AG04450 (cell line): ENCODE measurements at places on chromosomes 16 and 17.
A peak's percentile ranks its signal among the peaks of the same experiment; 100 is the strongest.

DNA sequence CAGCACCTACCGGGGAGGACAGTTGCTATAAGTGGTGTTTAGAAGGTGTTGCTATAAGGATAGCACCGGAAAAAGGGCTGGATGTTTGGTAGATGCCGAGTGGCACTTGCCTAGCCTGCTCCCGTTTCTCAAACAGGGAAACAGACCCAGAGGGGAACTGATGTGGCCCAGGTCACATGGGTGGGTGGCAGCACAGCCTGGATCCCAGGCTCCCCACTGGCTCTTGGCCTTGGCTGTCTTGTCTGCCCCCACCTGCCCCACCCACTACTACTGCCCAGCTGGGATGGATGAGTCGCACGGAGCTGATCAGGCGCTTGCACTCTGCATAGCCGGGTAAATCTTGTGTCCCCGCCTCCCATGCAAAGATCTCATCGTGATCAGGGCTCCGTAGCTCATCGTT lies 7.2 kb downstream of the SMTNL2 start:
- DNase-seq = no peak

- peak; percentile 93 for DNase-seq
These were observed 57.6 kb downstream of the CDRT4 start for GRCh38 chr17:15409721-15410250.

DNA sequence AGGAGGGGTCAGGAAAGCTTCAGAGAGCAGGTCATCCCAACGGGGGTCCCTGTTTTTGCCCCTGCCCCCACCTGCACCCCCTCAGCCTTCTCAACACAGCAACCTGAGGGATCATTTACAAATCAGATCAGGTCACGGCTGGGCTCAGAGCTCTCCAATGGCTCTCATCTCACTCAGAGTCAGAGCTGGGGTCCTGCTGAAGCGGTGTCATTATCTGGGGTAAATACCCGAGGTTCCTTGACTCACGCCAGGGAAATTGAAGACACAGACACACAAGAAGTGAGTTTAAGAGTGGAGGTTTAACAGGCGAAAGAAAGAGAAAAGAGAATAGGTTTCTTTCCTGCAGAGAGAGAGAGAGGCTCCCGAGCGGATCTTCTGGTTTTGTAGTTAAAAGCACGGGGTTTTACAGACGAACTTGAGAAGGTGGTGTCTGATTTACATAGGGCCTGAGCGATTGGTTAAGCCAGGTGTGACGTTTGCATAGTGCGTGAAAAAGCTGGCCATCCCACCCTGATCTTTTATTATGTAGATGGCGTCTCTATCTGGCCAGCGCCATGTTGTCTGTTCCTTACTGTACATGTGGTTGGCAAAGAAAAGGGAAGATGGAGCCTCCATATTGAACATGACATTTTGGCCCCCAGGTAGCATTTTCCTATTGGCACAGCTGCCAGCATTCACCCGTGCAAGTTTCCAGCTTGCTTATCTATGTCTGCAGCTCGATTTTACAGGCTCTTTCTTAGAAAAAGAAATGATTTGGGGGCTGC lies 51.4 kb downstream of the WSB1 start:
- no peak for DNase-seq

GRCh38 chr16:12215277-12216105 lies 239.0 kb downstream of the SNX29 start:
- DNase-seq = no peak

- no peak for DNase-seq
These were observed 12.4 kb downstream of the MPRIP start for GRCh38 chr17:17054636-17055035.

DNA sequence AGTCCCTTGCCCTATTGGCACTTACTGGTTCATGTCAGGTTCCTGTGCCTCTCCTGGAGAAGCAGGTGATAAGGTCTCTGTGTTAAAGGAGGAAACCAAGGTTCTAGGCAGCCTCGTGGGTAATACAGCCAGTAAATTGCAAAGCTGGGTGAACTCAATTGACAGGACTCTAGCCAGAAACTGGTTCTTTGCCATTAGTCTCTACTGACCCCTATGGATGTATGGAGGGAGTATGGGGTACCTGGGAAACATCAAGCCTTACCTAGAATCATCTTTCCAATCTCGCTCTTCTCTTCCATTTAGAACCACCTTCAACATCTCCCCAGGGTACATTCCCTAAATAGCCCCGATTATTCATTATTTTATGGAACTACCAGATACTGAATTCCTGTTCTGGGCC lies 169.3 kb downstream of the CDH13 start:
- DNase-seq = no peak

DNA sequence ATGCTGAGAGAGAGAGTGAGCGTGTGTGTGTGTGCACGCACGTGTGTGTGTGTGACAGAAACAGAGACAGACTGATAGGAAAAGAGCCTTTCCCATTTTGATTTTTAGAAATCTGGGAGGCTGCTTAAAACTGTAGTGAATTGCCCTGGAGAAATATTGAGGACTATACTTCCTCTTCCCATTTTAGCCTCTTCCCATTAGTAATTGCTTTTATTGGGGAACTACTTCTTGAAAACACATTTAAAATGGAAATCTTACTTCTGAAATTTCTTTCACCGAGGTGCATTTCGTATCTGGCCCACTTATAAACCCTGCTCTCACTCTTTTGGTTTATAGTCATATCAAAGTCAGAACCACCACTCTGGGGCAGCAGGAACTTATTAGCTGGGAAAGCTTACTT lies 47.1 kb downstream of the NUP93 start:
- DNase-seq = no peak

GRCh38 chr17:81019563-81020442 lies 15.1 kb upstream of the BAIAP2 start:
- DNase-seq = no peak

DNA sequence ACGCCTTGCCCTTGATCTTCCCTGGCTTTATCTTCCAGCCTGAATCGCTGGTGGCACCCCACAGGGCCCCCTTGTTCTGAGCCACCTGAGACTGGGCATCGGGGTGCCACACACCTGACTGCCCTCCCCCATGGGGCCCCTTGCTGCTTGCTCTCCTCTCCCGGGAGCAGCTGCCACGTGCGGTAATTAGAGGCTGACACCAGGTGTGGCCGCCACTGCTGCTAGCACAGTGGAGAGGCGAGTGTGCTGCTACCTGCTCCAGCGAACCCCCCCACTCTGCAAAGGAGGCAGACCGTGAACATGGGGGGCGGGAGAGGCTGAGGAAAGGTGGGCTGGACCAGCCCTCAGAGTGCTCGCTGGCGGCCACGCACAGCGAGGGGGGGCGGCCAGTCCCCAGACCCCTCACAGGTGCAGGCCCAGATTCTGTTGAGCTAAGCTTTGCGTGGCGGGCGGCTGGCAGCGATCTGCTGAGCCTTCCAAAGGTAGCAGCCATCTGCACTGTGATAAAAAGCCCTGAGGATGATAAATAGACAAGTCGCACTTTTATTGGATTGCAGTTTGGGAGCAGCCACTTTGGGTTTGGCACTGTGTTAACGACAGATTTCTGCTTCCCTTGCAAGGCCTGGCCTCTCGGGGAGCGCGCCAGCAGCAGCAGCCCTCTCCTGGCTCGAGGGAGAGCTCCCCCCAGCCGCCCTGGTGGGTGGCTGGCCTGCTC lies 167.9 kb upstream of the GSE1 start:
- DNase-seq = no peak

DNA sequence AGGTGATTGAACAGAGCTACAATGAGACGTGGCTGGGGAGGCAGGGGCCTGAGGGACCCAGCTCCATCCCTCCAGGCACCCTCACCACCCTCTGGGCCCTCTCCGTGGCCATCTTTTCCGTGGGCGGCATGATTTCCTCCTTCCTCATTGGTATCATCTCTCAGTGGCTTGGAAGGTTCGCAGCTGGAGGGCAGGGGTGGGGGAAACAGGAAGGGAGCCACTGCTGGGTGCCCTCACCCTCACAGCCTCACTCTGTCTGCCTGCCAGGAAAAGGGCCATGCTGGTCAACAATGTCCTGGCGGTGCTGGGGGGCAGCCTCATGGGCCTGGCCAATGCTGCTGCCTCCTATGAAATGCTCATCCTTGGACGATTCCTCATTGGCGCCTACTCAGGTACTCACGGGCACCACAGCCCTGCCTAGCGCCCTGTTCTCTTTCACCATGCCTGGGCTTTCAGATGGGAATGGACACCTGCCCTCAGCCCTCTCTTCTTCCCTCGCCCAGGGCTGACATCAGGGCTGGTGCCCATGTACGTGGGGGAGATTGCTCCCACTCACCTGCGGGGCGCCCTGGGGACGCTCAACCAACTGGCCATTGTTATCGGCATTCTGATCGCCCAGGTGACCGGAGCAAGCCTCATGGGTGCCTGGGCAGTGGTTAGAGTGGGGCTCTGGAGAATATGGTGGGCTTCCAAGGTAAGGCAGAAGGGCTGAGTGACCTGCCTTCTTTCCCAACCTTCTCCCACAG lies 2.1 kb downstream of the SLC2A4 start:
- DNase-seq = no peak

DNA sequence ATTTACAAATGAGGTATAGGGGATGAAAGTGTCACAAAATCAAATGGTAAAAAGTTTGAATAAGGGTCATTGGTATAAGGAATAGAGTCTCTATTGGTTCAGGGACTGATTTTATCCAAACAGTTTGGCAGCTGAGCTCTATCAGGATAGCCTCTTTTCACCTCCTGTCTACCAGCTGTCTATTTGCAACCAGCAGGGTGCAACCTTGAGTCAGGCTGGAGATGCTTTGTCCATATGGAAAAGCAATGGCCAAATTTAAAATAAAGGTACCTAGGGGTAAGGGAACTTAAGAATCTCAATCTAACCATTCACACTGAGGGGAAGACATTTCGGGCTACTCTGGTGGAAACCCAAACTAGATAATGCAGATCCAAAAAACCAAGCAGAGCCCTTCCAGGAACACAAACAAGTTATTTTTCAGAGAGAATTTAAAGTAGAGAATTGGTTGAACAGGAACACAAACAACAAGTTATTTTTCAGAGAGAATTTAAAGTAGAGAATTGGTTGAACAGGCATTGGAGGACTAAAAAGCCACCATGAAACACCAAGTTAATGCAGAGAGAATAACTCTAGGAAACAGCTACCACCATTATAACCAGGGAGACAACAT lies 12.6 kb upstream of the CA10 start:
- no peak for DNase-seq

DNA sequence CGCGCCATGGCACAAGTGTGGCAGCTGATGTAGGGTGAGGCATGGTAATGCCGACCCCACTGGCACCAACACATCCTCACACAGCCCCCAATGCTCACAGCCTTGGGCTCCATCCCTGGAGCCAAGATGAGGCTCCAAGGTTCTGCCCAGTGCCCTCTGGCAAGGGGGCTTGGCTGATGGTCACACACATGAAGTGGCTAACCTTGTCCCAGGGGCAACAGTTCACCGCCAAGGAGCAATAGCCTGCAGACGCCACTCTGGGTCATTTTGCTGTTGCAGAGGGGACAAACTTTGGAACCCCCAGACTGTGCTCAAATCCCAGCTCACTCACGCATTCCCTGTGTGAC lies 26.8 kb downstream of the TNFRSF13B start:
- no peak for DNase-seq

GRCh38 chr17:7880076-7880868 lies 8.3 kb upstream of the CHD3 start:
- DNase-seq = no peak

DNA sequence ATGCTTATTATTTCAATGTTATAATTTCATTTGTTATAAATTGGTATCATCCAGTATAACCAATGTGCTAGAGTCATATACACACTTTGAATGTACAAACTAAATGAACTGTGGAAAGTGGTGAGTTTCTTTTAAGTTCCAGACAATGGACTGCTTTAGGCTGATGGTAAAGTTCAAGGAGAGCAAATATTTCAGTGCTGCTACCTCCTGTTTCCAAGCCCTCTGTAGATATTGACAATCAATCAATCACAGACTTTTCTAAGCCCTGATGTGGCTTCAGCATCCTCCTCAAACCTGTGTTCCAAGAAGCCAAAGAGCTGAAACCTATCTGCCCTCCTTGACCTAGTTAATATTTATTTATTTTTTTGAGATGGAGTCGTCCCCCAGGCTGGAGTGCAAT lies 28.2 kb upstream of the SREBF1 start:
- DNase-seq = no peak
